ENCODE measurements at places on chromosomes 7 and 10.

- DNase-seq: no peak
Observed at GRCh38 chr10:128310971-128311658, 184.9 kb upstream of the MKI67 start.

- DNase-seq: no peak
Observed at GRCh38 chr7:128881458-128882125, 18.9 kb downstream of the ATP6V1F start.

DNA sequence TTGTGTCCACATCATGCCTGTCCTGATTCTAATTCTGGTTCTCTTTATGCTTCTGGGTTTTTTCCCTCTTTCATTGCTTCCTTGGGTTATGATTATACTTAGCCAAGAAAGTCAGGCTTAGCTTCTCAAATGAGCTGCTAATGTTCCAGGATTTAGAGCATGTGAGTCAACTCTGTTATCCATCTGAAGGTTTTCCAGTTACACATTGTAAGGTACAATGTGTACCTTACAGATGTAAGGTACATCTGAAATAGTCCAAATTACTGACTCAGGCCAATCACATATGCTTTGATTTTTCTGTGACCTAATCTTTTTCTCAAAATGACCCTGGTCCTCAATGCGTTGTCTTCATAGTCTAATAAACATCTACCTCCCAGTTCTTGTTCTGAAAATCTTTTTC lies 13.3 kb upstream of the MIOS start:
- DNase-seq: no peak

GRCh38 chr7:36260481-36260880 lies 107.4 kb downstream of the EEPD1 start:
- no peak for DNase-seq

- no peak for DNase-seq
Observed at GRCh38 chr10:116000151-116000842, 272.7 kb downstream of the GFRA1 start.

- no peak for DNase-seq
Observed at GRCh38 chr7:42161719-42162118, 75.3 kb downstream of the GLI3 start.

- no peak for DNase-seq
Observed at GRCh38 chr10:49161411-49161997, 26.7 kb downstream of the TMEM273 start.

GRCh38 chr7:158999496-158999895 lies 143.1 kb downstream of the DYNC2I1 start:
- DNase-seq: no peak

DNA sequence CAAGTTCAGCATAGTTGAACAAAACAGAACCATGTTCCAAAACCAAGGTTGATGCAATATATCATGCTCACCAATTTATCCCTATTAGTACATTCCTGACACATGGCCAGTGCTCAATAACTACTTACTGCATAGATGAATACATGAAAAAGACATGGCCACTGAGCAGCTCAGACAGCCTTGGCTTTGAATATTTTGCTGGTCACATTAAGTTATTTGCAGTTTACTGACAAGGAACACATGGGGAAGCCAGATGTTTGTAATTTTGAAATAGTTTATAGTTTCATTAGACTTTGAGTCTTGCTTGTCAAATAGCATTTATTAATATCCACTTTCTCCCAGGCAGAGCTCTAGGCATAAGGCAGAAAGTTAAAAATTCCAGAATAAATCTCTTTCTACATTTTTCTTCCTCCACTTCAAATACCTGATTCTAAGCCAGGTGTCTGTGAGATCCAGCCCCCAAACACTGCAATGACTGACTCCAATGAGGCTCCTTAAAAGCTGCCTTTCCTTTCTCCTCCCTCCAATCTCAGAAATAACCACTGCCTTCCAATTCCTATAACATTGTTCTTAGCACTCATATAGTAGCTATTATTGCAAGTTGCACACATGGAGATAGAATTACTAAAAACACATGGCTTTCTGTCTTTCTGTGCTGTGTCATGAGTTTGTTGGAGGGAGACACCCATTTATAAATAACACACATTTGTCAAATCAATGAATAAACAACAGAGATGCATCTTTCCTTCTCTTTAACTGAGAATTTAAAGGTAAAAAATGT lies 91.3 kb downstream of the PCGF5 start:
- no peak for DNase-seq

- DNase-seq: no peak
Observed at GRCh38 chr7:104981672-104982037, 32.4 kb upstream of the KMT2E start.

- DNase-seq: no peak
Observed at GRCh38 chr10:21520949-21521348, 4.5 kb downstream of the SKIDA1 start.

DNA sequence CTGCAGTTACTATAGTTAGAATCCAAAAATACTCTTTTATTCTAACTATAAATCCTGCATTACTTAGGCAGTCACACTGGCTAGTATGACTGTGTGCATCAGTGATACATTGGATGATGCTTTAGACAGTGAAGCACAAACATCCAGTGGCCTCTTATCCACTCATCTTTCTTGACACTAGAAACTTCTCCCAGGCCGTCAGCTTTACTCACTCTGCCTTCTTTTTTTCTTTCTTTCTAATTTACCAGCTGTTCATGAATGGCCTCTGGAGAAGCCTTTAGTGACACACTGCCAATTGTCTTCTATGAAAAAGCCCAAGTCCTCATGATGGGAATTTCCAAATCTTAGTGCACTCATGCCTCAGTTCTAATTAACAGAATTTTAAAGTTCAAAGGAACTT lies 26.2 kb upstream of the C10orf90 start:
- no peak for DNase-seq

DNA sequence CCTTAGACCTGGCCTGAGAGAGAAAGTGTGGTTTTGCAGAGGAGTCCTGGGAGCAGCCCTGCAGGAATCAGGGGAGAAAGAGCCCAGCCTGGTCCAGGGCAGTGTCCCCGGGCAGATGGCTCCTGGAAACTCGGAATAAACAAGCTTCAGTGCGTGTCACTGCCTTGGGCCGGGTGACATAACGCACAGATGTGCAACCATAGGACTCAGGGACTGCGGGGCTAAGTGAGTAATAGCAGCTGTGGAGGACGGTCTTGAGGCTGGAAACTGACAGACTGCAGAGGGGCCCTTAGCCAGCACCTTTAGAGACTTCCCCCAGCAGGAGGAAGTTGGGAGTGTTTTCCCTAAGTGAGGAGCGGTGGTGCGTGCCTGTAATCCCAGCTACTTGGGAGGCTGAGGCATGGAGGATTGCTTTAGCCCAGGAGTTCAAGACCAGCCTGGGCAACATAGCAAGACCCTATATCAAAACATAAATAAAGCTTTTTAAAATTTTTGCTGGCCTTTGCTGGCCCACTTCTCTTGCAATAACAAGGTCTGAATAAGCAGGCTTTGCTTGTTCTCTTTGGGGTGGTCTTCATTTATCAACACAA lies 5.3 kb upstream of the CLIP2 start:
- DNase-seq: no peak

GRCh38 chr10:111954386-111954785 lies 229.2 kb downstream of the GPAM start:
- DNase-seq: no peak

DNA sequence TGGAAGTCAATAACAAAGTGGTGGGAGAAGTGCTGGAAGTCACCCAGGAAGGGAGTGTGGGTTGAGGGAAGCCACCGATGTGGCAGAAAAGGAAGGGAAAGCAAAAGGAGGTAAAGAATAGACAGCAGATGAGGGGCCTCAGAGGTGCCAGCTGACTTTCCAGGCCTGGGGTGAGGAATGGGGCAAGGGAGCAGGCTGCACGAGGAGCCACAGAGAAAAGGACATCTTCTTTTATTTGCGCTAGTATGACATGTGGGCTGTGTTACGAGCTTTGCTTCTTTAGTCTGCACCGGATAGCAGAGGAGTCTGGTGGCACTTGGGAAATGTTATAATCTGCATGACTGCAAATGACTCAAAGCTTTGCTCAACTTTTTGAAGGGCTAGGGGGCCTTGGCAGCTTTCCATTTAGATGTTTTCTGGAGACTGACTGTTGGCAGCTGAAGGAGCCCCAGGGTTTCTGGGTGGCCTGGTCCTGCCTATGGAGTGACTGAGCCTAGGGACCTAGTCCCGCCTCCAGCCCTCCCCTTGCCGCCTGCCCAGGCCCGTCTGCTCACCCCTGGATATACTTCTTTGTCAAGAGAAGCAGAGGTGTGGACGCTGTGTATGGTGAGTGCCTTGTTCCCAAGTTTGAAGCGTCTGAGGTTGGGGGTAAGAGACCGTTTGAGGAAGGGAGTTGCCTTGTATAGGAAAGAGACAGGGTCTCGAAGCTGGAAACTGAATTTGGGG lies 5.1 kb downstream of the PRXL2A start:
- DNase-seq: no peak

GRCh38 chr7:28890137-28890536 lies 68.0 kb downstream of the TRIL start:
- DNase-seq: no peak

- no peak for DNase-seq
Observed at GRCh38 chr10:131167036-131167860, 144.3 kb downstream of the TCERG1L start.

DNA sequence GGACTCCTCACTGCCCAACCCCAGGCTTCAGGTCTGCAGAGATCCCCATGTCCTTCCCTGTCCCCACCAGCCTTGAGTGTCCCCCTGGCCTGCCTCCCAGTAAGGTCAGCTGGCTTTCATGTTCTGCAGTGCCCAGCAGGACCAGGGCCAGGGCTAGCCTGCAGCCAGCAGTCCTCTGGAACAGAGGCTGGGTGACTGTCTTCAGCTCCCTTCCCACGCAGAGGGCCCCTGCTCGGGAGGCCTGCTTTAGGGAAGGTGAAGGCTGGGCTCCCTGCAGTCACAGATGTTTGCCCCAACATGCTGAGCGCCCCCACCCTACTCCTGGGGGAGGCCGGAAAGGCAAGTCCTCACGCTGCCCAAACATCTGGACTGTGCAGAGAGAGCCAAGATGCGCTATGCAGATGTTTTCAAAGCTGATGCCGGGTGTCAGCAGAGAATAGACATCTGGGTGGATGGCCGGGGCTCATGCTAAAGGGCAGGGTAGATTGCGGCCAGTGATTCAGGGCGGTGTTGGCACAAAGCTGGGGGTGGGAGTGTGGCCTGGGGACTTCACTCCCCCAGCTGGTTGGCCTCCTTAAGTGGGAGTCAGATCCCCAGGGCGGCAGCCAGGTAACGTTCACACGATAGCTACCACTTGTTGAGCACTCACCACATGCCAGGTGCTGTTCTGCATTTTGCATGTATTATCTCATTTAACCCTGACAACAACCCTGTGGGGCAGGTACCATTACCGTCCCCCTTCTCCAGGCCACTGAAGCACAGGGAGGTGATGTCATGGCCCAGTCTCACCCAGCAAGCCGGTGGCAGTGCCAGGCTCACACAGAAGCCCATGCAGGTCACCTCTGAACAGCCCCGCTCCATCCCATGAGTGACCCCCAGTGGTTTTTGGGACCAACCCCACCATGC lies 71.2 kb upstream of the COL13A1 start:
- DNase-seq: no peak

- no peak for DNase-seq
Observed at GRCh38 chr7:7662527-7662926, 22.0 kb downstream of the UMAD1 start.

DNA sequence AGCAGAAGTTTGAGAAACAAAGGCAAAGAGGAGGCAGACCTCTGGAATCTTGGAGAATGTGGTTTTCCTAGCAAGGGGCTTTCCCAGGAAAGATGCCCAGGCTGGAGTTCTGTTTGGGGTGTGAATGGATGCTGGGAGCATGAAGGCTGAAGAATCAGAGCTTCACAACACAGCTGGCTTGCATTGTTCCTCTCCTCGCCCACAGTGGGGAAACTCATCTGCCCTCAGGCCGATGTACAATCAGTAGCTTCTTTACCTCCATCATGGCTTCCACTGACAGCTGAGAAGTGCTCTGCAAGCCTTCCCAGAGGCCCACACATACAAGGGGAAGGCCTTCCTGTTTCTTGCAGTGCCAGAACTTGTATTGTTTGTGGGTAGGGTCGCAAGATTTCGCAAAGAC lies 90.8 kb upstream of the HECTD2 start:
- no peak for DNase-seq

DNA sequence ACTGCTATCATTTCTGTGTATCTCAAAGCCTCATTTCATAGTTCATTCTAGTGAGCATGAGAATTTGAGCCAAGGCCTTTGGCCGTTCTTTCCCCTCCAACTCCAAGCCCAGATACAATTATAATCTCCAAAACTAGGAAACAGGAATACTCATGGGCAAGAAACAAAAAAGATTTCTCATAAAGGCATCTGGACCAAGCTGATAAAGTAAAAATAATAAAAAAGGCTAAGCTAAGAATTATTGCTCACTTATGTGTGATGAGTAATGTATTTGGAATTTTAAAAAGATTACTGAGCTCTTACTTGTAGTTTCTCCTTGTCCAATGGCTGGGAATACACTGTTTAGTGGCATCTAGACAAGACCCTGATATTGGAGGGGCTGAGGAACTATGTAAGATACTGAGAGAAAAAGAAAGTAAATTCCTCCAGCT lies 196.4 kb upstream of the POM121L12 start:
- DNase-seq: no peak

DNA sequence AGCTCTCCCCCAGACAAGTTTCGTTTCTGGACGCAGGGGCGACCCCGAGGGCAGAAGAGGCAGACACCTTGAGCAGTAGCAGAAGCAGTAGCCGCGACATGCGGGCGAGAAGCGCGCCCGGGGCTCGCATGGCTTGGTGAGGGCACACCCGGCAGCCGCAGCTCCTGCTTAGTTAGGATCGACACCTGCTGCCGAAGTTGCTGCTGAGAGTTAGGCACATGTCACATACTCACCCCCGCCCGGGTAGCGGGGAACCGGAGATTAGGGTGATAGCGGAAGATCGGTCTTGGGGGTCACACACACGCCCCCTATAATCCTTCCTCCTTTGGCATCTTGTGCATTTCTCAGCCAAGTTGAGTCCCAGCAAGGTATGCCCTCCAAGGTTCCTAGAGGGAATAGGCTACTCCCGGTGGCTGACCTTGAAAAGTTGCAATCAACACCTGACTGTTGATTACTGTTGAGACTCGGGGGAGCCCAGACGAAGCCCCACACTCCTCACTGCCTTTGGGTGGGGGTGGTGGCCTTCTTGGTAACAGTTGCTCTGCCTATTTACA lies 668 bp downstream of the GPR37 start:
- DNase-seq: no peak

DNA sequence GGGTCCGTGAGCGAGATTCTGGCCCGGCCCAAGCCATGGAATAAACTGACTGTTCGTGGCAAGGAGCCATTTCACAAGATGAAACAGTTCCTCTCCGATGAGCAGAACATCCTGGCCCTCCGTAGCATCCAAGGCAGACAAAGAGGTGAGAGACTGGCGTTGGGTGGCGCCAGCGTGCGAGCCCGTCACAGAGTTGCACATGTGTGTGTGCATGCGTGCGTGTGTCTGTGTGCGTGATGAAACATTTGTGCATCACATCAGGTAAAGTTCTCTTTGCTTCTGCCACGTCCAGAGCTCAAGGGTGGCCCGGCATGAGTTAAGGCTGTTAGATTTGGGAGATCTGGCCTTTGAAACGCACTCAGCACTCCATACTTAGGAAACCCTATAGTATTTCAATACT lies 89.5 kb upstream of the SH2B2 start:
- DNase-seq: no peak

GRCh38 chr10:78414380-78414779 lies 380.7 kb downstream of the RPS24 start:
- DNase-seq: no peak
